ENCODE measurements at places on chromosomes 13 and 19.

DNA sequence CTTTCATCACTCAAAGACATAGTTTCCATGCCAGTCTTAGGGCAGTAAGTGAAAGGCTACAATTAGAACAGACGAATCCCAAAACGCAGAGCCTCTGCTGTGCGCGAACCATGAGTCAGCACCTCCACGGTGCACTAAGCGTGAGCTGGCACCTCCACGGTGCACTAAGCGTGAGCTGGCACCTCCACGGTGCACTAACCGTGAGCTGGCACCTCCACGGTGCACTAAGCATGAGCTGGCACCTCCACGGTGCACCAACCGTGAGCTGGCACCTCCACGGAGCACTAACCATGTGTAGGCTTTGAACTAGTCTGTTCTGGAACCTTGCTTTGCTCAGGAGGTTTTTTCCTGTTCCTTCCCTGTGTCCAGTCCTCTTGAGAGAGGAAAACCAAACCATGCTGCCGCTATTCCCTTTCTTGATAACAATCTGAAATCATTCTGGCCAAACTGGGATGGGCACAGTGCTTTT, 120.6 kb downstream of the IRS2 start:
- DNase-seq, result no peak

DNA sequence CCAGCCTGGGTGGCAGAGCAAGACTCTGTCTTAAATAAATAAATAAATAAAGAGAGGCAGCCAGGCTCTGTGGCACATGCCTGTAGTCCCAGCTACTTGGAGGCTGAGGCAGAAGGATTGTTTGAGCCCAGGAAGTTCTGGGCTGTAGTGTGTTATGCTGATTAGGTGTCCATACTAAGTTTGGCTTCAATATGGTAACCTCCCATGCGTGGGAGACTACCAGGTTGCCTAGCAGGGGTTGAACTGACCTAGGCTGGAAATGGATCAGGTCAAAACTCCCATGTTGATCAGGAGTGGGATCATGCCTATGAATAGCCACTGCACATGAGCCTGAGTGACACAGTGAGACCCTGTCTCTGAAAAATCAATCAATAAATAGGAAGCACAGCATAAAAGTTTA, 4.0 kb upstream of the SNRNP70 start:
- DNase-seq, result no peak

DNA sequence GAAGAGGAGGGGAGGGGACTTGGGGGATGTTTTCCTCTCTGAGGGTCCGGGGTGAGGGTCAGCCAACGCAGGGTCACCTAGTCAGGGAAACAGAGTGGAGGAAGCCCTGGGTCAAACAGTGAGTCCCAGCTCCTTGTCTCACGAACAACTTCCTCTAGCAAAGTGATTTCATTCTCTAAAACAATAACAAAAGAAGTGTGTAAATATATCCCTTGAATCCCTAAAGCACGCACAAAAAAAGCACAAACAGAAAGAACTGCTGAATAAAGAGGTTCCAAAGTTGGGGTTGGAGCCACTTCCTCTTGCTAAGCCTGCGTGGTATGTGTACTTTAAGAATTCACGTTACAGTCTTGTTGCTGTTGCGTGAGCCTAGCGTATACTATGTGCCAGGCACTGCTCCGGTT, 1.5 kb upstream of the C5AR2 start:
- peak; percentile 36 for DNase-seq

GRCh38 chr19:14166999-14167575, 30.7 kb upstream of the ASF1B start:
- no peak for DNase-seq

- no peak for DNase-seq
Measured at GRCh38 chr13:81138353-81138980, 797.5 kb upstream of the SPRY2 start.

DNA sequence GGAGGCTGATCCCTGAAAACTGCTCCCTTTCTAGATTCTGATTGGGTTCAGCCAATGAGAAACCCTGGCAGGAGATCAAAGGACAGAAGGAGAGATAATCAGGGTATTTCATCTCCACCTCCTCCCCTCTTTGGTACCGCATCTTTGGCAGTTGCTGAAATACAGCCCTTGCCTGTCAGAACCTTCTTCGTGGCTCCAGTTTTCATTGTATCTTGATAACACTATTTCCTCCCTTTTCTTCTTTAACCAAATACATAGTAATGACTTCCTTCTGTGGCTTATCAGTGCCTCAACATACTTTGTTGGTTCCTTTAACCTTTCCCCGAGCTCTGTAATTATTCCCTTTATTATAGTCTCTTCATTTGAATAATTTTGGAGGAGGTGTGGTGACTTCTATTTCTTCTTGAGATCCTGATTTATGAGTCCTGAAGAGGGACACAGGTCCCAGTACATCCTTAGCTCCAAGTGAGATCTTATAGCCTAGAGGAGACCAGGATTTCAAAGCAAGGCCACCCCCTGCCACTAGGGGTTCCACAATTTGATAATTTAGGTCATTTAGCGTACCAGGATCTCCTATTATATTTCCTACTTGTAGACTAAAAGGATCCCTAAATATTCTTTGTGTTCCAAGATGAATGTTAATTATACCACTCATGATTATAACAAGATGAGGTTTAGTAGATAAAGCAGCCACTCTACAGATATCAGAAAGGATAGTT, 98.0 kb downstream of the EDNRB start:
- DNase-seq, result no peak

GRCh38 chr13:20699715-20700114, 3.8 kb upstream of the IL17D start:
- DNase-seq, result no peak

DNA sequence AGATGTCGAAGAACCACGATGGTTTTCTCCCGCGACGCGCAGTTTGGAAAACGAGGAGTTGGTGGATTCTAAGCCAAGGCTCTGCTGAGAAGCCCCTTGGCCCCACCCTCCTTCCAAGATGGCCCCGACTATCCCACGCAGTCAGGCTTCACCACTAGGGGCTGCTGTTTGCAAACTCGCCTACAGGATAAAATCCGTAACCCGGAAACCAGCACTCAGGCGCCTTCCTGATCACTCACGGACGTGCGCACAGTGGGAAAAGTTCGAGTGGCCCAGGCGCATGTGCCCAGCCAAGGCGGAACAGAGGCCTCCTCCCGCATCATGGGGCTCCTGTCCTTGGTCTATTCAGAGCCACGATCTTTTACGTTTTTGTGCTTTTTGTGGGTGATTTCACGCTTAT, 19.2 kb upstream of the UQCR11 start:
- peak; percentile 46 for DNase-seq

DNA sequence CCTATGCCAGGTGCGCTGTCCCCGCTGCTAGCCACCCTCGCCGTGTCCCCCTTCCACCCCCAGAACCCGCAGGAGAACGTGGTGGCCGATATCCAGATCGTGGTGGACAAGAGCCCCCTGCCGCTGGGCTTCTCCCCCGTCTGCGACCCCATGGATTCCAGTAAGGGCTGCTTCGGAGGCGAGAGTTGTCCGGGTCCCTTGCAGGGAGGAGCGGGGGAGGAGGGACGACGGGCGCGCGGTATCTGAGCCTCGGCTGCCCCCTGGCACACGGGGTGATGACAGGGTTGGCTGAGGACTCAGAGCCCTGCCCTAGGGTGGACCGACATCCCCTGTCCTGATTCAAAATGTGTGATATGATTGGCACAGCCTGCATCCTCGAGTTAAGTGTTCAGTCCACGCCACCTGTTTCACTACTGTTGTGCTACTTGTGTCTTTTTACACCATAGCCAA, 653 bp downstream of the MVB12A start:
- DNase-seq, result peak; percentile 41

GRCh38 chr19:18408053-18408476, 10.6 kb upstream of the LRRC25 start:
- no peak for DNase-seq

DNA sequence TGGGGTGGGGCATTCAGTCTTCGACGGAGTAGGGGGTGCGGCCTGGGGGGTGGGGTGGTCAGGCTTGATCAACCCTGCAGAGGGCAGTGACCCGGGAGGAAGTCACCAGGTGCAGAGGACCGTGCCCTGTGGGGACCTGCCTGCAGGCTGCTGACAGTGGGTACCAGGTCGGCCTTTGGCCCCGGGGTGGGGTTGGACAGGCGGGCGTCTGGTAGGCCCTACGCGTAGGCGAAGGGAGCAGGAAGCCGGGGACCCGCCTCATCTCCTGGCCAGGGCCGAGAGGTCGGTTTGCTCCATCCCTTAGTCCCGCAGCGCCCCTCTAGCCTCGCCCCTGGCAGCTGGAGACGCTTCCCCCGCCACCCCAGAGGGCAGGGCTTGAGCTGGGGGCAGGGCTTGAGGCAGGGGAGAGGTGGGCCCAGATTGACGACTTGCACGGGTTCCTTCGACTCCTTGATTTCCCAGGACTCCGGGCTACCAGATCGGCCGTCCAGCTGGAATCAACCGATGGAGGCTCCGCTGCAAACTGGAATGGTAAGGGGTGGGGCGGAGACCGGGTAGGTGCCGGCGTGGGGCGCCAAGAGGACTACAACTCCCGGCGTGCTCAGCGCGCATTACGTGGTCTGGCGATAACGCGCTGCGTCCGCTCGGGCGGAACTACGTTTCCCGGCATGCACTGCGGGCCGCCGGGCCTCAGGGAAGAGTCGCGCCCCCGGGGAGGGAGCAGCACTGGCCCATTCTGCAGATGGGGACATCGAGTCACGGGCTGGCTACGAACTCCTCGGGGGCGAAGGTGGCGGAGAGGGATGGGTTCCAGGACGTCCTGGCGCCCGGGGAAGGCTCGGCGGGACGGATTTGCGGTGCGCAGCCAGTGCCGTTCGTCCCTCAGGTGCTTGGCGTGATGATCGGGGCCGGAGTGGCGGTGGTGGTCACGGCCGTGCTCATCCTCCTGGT, at the start of gene PNPLA6:
PNPLA6 (plus strand) TSS at position 671 of the 951 bp plus-strand sequence; CDS start at position 743, 72 bp downstream.
- peak; percentile 93 for DNase-seq

- DNase-seq, result no peak
Measured at GRCh38 chr13:27310946-27311345, 40.3 kb downstream of the RASL11A start.

DNA sequence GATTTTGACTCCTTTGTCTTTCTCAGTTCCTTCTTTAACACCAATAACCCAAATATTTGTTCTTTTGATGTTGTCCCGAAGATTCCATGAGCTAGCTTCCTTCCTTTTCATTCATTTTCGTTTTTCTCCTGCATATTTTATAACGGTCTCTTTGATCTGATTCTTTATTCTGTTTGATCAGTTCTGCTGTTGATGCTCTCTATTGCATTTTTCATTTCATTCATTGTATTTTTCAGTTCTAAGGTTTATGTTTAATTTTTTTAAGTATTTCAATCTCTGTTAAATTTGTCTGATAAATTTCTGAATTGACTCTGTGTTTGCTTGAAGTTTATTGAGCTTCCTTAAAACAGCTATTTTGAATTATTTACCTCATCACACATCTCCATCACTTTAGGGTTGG, 68.4 kb upstream of the LRCH1 start:
- DNase-seq, result no peak

- no peak for DNase-seq
Measured at GRCh38 chr13:50940509-50940908, 30.9 kb downstream of the RNASEH2B start.

- no peak for DNase-seq
Measured at GRCh38 chr13:108974686-108975085, 345.3 kb downstream of the MYO16 start.

GRCh38 chr19:8085598-8086408, 33.2 kb downstream of the CCL25 start:
- no peak for DNase-seq

GRCh38 chr13:76764916-76765315, 121.3 kb downstream of the KCTD12 start:
- DNase-seq, result no peak

- DNase-seq, result peak; percentile 19
Measured at GRCh38 chr13:101942038-101942437, 459.8 kb downstream of the FGF14 start.

DNA sequence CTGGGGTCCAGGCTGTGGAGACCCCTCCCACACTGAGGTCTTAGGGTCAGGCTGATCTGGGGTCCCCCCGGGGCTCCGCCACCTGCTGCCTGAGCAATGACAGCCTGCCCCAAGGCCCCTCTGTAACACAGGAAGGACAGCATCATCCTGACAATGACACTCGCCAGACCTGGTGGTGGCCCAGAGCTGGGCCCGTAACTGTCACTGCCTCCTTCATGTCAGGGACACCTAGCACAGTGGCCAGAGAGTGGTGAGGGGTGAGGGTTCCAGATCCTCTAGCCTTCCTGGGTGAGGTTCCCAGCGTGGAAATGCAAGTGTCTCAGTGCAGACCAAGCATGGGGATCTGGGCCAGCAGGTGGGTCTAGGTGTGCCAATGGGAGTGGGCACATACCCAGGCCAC, 27.8 kb downstream of the OPA3 start:
- no peak for DNase-seq

DNA sequence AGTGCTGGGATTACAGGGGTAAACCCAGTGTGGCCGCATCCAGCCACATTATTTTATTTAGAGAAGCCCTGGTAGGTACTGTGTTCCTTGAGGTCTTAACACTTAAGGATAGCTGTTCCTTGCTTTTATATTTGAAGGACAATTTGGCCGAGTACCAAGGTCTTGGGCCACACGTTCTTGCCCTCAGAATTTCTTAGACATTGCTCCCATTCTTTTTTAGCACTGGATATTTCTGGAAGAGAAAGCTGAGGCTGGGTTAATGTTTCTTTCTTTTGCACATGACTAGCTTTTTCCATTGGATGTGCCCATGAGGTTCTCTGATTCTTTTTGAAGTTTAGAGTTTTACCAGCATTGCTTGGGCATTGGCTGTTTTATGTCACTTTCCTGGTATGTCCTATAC, 5.5 kb upstream of the RNF113B start:
- peak; percentile 27 for DNase-seq

DNA sequence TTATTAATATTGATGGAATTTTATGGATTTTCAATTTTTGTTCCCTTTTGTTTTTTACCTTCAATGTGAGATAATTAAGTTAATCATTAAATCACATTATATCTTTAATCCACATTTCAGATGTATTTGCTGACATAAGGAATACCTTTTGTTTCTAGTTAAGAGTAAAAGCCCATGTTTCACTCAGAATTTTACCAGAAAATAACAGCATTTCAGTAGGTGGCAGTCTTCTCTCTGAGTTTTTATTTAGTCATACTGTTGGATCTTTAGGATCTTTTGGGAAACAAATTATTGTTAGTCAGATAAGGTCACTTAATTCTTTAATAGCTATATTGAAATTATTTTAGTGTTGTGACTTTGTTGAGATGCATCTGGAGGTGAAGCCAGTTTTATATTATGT, 67.9 kb downstream of the NDFIP2 start:
- peak; percentile 12 for DNase-seq
